ENCODE measurements at places on chromosomes 5 and 9.
A peak's percentile ranks its signal among the peaks of the same experiment; 100 is the strongest.

GRCh38 chr9:115226152-115226551 is 108.2 kb upstream of the TNC start:
- DNase-seq, result no peak

DNA sequence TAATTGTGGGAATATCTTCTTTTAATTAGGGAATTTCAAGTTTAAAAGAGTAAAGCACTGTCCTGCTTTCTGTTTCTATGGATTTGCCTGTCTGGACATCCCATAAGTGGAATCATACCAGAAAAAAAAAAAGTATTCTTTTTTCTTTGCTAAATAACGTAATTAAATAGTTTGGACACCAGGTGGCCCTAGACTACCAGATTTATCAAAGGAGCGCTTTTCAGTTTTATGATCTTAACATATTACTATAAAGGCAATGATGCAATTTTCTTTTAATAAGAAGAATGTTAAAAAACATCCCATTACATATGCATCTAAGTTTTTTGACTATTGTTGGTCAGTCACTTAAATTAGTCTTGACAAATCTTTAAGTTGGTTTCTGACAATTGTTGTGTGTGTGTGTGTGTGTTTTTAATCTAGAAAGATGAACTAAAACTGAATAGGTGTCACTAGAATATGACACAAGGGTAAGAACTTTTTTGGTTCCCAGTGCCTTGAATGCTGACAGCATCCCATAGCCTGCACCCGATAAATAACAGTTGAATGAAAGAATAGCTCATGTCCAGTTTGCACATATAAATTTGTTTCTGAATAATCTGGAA is 49.5 kb downstream of the C5orf22 start:
- DNase-seq, result peak; percentile 8

DNA sequence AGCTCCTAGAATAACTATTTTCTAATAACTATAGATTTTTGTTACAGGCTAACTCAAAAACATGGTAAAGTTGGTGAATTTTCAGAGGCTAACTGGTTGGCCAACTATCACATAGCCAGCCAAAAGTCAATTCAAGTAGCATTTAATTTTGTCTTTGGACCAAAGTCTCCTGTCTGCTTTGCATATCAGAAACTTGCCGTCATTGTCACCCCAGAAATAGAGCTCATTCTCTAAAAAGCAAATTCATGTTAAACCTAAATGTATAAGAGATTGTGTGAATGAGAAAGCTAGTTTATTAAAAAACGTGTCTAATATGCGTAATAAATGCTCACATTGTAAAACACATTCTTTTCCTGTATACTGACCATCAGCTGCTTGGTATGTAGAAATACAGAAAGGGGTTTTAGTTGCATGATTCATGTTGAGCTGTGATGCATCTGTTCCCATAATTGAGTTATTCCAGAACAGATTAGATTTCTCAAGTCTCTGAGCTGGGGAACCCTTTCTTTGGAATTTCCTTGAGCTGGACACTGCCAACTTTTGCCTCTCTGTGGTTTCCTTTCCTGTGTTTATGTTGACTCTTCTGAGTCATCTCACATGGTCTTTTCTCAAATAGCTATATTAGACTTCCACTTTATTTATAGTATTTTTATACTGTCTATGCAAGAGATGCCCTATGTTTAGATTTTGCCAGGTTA is 7.3 kb downstream of the SRFBP1 start:
- no peak for DNase-seq

DNA sequence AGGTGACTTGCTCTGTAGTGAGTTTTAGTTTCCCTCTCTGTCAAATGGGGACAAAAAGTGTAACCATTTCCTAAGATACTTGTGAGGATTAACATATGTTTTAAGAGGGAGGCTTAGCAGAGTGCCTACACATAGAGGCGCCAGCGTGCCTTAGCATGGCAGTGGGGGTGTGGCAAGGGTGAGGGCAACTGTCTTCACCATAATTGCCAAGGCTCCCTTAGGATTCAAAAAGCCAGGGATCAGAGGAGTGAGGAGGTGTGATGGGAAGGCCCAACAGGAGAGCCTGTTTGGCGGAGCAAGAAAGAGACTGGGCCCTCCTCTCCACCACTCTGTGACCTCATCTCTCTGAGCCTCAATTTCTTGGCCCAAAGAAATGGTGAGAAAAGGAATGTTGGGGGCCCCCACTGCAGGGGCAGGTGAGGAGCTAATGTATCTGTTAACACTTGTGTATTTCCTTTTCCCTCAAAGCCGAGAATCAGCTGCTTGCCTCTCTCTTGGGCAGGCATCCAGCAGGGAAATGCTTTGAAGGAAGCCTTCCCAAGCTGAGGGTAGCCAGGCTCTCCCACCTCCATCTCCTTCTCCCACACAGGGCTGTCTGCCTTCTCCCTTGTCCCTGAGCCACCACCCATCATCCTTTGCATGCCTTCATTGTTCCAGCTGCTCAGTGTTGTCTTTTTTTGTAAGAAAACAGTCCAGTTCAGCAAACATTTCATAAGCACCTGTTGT is 76.0 kb downstream of the DAB2IP start:
- DNase-seq, result no peak

DNA sequence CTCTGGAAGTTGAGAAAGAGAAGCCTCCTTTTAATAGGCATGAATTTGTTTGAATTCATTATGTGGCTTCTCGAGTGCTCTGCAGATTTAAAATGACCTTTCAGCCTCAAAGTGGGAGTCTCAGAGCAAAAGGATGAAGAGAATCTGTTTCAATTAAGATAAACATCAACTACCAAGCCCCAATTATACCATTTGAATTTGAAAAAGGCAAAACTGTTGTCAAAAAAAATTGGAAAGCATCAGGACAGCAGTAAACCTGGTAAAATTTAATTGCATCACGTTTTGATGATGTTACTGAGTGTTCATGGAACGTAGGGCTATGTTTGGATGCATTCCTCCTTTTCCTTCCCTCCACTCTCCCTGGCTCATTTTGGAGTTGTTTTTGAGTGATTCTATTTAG is 637.2 kb downstream of the PDE4D start:
- DNase-seq, result no peak

DNA sequence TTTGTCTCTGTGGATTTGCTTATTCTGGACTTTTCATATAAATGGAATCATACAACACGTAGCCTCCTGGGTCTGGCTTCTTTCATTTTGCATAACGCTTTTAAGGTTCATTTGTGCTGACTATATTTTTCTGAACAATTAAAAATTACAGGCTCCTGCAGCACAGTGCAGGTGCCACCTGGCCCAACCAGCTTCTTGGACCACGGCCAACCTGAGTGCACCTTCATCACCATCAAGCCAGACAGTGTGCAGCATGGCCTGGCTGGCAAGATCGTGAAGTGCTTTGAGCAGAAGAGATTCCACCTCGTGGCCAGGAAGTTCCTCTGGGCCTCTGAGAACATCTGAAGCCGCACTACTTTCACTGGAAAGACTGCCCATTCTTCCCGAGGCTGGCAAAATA is 53.5 kb upstream of the COL15A1 start:
- DNase-seq, result no peak

DNA sequence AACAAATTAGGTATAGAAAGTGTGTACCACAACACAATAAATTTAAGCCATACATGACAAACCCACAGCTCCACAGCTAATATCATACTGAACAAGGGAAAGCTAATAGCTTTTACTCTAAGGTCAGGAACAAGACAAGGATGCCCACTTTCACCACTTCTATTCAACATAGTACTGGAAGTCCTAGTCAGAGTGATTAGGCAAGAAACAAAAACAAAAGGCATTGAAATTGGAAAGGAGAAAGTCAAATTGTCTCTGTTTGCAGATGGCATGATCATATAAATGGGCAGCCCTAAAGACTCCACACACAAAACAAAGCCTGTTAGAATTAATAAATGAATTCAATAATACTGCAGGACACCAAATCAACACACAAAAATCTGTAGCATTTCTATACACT is 548.8 kb downstream of the CTNND2 start:
- DNase-seq, result no peak

- DNase-seq, result no peak
Measured at GRCh38 chr9:133361507-133362092, 5.2 kb downstream of the SURF2 start.

DNA sequence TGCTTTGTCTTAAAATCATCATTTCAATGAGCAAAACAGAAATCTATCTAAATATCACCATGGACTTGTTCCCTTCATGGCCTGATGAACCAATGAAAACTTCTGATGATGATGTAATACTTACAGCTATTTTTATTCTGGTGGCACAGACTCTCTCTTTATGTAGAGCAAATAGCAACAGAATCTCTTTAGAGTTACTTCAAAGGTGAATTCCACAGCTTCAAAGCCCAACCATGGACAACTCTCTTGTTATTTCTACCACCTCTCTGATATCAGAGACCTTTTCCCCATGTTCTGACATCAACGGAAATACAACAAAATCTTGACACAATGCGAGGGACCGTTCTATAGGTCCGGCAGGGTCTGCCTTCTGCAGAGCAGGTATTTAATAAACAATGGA is 70.1 kb downstream of the RETREG1 start:
- DNase-seq, result no peak

DNA sequence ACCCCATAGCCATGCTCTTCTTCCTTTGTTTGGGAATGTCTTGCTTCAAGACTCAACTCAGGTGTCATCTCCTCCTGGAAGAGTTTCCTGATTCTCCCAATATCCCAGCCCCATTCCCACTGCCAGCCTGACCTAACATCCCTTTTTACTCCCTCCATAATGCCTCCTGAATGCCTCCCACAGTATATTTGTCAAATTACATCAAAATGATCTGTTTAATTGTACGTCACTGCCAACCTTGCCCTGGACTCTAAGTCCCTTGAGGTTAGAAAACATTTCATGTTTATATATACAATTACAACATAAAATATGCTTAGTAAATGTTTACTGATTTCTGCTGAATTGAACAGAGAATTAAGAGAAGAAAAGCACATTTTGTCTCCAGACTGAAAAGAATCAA is 301.6 kb upstream of the PDE4D start:
- no peak for DNase-seq

- no peak for DNase-seq
Measured at GRCh38 chr9:96618209-96619123, 1.2 kb downstream of the CDC14B start.

DNA sequence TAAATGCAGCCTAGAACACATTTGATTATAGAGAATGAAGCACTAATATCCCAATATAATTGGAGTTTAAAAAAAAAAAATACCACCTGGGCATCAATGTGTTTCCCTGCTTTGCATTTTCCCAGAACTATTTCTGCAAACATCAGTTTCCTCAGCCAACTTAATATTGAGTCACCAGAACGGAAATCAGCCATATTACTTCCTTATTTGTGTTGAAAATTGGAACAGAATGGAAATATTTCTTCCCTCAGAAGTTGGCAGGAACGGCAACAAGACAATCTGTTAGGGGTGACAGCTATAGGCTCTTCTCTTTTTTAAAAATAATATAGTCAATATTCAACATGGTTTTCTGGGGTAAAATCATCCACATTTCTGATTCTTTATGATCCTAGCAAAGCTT is 4.0 kb downstream of the MFAP3 start:
- DNase-seq, result no peak

DNA sequence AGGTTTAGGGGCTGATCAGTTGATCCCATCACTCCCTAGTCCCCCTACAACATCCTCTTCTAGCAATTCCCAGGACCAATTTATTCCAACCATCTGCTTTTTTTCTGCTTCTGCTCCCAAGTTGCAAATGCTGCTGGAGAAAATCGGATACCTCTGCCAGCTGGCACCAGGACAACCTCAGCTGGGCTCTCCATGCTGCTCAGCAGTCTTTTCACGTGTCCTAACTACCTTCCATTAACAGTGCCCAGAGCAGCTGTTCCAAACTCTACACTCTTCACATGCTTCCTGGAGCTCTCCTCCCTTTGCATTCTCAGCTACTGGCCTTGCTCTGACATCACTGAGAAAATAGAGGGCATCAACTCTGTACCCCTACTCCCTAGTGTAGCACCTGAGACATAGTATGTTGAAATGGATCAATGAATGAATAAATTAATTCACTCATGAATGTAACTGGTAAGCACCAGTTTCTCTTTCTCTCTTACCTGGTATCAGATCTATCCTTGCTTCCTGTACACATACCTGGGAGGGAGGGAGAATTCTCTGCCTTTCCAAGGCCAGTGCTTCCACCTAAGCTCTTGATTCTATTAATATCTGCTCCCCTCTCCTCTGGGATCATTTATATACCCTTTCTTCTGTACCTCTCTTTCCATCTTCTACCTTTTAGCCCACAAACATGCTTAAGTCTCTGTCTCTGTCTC is 191.0 kb downstream of the RAB3C start:
- DNase-seq, result no peak

DNA sequence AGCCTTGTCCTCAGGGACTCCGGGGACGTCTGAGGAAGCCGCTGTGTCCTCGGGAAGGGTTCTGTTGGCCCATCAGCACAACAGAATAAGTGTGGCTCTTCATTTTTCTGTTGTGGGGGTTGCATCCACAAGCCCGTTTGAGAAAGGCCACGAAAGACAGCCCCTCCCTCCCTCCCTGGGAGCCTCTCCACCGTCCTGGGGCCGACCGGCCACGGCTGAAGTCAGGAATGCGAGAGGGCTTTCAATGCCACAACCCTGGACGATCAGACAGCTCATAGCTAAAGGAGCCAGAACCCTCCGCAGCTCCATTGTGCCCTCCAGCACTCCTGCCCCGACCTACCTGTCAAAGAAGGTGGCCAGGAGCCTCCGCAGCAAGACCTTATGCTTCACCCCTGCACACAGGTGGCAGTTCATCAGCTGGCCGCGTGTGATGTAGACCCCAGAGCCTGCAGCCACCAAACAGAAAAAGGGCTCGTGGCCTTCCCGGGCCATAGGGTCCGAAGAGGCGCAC is 52.4 kb upstream of the UBAC1 start:
- no peak for DNase-seq

GRCh38 chr9:7028591-7028990 is 270.8 kb downstream of the KDM4C start:
- DNase-seq, result no peak

DNA sequence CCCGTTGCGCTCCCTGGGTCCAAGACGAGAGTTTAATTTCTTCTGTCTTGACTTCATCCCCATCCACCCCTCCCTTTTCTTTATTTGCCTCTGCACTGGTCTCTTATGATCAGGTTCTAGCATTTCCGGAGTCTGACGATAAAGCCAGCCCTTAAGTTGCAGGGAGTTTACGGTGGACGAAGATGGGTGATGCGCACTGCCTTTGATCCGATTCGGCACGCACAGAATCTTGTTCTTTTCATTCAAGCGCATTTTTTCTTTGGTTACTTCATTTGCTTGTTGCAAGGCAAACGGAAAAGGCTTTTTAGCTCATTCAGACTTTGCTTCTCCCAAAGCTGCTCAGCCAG is 488 bp upstream of the MCTP1 start:
- DNase-seq, result no peak

DNA sequence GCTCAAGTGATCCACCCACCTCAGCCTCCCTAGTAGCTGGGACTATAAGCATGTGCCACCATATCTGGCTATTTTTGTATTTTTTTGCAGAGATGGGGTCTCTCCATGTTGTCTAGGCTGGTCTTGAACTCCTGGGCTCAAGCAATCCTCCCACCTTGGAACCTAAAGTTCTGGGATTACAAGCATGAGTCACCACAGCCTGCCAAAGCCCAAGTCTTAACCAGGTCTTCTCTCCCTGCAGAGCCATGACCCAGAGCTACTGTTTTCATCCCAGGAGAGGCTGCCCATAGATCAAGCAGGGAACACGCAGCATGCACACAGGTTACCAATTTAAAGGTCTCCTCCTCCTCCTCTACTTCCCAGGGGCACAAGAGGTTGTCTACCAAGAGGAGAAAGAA is 29.7 kb downstream of the PCDHGC5 start:
- DNase-seq, result no peak

Measured in urinary bladder (tissue), 4 donors.